ENCODE measurements at places on chromosomes 3 and 15.

DNA sequence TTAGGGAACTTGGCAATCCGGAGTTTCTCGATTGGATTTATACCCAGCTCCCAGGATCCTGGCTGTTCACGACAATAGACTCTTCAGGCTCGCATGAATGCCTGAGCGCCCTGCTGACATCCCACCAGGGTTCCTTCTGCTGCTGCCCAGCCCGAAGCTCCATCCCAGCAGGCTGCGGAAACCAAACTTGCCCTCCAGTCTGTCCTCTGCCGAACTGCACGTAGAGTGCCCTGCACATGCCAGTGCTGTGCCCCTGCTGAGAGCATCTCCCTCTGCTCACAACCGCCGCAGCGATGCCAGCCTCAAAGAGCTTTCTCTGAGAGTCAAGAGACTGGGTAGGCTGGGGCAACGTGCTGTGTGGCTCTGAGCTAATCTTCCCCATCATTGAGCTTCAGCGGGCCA lies 6.9 kb downstream of the ADAMTS7 start:
- no peak for DNase-seq

GRCh38 chr3:35800960-35801459 lies 161.7 kb downstream of the ARPP21 start:
- DNase-seq = no peak

DNA sequence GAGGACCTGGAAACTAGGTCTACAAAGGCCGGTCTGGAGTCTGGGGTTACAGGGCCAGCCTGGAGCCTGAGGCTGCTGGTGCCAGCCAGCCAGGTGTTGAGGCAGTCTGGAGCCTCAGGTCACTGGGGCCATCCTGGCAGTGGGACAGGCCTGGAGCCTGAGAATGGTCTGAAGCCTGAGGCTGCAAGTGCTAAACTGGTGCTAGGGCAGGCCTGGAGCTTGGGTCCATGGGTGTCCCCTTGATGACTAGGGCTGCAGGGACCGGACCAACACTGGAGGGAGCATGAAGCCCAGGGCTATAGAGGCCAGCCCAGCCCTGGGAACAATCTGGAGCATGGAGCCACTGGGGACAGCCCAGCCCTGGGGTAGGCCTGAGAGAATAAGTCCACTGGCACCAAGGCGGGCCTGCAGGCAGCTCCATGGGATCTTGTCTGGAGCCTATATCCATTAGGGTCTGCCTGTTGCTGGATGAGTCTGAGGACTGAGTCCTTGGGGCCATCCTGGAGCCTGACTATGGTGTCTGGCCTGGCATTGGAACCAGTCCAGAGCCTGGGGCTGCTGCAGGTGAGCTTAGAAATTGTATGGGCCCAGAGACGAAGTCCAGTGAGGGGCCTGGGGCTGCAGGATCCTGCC lies 101.9 kb downstream of the GLDN start:
- no peak for DNase-seq

- no peak for DNase-seq
Measured at GRCh38 chr15:40960151-40960885, 7.0 kb downstream of the CHAC1 start.

DNA sequence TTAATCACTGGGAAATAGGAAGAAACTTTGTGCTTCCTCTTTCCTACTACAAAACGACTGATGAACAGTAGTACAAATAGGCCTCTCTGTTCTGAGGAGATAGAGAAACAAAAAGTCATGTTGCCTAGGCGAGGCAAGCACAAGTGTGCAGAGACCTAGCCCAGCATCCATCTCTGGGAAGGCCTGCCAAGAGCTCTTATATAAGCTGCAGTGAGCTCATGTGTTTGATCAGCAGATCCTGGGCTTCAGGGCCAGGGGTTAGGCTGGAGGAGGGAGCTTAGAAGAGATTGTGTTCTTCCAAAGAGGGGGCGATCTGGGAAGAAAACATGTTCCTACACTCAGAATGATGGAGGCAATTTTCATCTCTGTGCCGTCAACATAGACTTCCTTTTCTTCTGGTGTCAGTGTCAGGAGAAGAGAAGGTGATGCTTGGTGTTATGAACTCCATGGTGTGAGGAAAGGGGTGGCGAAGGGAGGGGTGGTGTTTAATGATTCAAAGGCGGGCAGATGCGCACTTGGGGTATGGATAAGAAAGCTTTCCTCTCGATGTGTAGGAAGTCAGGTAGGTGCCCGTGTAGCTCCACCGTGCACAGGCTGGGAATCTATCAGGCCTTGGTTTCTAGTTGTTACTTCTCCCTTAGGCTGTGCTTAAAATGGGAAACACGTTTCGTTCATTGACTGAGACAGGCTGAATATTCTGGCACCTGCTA lies 29.5 kb upstream of the ETV5 start:
- DNase-seq = no peak

DNA sequence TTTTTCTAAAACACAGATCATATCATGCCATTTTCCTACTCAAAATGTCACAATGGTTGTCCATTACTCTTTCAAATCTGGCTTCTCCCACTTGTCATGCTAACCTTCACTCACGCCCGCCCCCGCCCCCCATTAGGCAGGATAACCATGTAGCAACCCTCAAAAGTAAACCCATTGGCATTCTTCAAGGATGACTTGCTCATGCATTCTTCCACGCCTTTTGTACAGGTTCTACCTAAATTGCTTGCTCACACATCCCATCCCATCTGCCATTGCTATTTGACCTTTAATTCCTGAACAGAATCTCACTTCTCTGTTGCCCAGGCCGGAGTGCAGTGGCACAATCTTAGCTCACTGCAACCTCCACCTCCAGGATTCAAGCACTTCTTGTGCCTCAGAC lies 389.3 kb downstream of the MCTP2 start:
- DNase-seq = no peak
